ENCODE measurements at places on chromosomes 2 and 18. TPM values are rescaled to one million over a fixed set of nuclear protein-coding genes. Genes with fewer than 3 reads are reported as not detected.
A peak's percentile ranks its signal among the peaks of the same experiment; 100 is the strongest.

Gene ELOA2
- total RNA-seq, result not detected

DNA sequence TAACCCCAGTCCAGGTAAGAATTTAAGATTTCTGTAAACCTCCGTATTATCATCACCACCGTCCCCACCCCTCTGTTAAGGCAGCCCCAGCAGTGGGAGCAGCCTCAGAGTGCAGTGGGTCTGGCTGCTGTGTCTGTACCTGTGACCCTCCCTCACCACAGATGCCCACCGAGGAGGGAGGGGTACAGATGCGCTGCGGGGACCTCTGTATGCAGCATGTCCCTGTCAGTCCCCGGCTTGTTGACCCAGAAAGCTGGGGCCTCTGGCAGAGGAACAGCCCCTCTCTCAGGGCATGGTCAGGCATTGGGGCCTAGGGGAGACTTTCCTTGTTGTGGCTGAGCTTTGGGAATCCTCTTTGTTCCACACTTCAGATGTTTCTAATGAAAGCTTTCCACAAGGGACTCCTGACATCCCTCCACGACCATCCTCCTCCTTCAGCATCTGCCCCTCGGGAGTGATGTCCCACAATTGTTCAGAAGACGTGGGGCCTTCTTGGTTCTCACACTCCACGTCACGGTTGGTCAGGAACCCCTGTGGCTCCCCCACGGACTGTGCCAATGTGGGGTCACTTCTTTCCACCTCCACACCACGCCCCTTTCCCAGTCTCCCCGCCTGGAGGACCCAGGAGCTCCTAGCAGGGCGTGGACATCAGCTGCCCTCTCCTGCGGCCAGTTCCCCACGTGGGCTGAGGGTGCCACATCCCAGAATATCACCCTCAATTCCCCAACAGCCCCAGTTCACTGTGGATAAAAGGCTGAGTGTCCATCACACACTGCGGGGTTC, 384.2 kb upstream of the MYT1L start:
- DNase-seq, result no peak

DNA sequence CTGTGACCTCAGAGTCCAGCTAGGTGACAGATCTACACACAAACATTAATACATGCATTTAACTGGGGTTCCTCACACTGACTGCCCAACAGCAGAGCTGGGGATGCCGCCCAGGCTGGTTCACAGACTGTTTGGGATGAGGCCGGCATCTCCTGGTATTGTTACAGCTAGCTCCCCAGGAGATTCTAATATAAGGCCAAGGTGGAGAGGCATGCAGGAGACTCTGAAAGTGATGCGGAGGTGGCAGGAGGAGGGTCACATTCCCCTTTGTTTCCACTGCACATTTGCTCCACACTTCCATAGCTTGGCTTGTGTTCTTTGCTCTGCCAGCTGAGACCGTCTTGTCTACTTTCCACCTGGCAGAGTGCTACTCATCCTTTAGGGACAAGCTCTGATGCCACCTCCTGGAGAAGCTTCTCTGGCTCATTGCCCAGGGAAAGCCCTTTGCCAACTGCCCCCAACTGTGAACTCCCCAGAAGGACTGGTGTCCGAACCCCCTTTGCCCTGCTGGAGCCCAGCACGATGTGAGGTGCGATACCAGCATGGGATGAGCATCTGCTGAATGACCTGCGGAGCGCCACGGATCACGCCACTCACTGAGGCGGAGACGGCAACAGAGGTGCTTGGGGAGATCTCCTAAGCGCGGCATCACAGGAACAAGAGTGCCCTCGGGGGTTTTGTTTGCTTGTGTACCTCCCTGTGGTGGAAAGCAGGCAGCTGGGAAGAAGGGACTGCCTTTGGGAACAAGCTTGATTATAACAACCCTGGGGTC, 88.8 kb downstream of the UXS1 start:
- DNase-seq, result no peak

DNA sequence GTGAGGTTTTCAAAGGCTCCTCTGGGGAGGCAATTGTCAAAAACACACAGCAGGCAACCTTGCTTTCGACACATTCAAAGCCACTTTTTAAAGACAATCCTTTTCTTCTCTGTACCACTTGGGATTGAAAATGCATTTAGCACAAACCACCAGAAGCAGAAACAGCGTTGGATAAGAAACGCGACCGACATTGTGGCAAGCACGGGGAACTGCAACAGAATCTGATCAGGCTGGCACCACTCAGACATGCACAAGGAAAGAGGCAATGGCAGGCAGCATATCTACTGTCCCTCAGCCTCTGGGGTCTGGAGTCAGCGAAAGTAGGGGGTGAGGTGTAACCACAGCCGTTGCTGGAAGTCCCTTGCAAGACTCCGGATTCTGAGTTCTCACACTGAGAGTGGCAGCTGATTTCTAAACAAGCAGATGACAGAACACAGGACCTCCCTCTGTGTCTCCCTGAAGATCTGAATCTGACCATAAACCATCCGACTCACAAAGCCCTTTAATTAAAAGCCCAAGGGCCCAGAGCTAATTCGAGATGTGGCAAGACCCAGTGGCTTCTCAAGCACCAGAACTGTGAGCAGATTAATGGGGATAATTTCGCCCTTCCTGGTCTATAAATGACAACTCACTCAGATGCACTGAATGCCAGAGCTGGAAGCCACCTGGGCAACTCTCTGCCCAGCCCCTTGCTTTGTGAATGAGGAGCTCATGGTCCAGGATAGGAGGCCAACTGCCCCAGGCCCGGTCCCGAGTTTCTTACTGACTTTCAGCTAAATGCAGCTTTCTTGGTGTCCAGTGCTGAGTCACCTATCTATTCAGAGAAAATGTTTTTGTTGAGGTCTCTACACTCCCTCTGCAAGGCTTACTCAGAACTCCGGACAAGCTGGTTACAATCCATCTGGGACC, 29.6 kb downstream of the CYRIA start:
- no peak for DNase-seq

Gene REG3A
- not detected for total RNA-seq

Gene OSR1
- not detected for total RNA-seq

- DNase-seq, result peak; percentile 25
These were observed 1.3 kb downstream of the HDAC4 start for GRCh38 chr2:239399433-239399920.
